ENCODE measurements at places on chromosomes 12 and 14.

DNA sequence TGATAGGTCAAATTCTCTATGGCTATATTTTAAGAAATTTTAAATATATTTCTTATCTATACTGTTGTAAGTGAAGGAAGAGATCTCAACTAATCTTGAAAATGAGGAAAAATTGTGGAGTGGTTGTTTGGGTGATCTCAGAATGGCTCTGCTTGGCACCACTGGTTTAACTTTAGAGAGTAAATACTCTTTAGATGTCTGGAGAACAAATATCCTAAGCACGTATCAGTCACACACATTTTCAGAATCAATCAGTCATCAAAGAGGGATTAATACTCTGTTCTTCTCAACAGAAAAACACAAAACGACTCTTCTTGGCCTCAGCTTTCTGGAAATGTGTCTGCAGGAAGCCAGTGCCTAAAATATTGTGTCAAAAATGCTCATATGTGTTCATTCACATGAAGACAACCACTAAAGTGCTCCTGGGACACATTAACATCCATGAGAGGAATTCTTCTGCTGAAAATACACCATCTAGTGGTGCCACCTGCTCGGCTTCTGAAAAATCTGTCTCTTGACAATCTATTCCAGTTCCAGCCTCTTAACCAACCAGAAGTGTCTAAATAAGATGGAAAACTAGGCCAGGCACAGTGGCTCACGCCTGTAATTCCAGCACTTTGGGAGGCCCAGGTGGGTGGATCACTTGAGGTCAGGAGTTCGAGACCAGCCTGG, 81.1 kb upstream of the CCDC198 start:
- DNase-seq: no peak

DNA sequence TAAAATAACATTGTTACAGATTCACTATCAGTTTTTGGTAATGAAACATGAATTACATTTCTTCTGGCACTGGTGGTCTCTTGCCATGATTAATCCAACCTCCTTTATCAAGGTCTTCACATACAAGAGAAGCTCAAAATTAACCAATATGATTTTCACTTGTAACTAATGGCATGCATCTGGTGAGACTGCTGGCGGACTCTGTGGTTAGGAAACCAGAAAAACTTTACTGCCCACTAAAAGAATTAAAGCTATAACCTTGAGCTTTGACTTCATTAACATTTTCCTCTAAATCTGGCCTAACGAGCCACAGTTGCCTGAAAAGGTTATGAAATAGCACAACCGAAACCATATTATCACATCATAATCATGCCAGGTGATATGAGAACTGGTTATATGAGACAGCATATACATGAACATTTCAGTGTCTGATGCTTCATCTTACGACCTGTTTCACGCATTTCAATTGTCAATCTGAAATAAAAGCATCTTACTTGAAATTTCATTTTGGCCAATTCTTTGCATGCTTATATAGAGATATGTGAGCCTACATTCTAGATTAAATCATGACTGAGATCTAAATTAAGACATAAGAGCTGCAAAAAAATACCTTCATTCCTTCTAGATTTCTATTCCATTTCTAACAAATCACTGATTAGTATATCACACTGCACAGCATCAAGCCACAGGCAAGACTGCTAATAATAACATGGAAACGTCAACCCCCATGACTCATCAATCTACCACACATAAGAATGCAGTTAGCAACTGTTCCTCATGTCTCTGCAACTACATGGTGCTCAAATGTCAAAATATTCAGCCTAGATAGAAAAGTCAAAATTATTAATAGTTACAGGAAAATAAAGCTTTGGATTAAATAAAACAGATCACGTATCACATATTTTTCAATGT, 89.3 kb downstream of the OSBPL8 start:
- no peak for DNase-seq

- DNase-seq: no peak
Measured at GRCh38 chr14:35789651-35790050, 19.4 kb downstream of the RALGAPA1 start.

- DNase-seq: no peak
Measured at GRCh38 chr12:75738486-75738885, 227.1 kb upstream of the KRR1 start.

DNA sequence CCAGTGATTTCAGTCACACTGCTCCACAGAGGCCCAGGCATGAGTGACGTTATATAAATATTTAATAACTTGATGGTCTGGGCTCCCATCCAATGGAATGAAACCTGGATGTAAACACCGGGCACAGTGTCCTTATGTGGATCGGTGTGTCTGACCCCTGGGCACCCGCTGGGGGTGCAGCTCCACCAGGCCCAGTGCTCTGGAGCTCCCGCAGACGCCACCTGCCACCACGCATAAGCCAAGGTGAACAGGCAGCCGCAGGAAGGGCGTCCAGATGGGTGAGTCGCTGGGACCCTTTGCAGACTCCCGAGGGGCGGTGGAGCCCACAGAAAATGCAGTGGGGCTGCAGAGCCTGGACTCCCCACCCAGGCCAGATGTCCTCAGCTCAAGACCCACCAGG, 121.6 kb downstream of the SCARB1 start:
- no peak for DNase-seq

DNA sequence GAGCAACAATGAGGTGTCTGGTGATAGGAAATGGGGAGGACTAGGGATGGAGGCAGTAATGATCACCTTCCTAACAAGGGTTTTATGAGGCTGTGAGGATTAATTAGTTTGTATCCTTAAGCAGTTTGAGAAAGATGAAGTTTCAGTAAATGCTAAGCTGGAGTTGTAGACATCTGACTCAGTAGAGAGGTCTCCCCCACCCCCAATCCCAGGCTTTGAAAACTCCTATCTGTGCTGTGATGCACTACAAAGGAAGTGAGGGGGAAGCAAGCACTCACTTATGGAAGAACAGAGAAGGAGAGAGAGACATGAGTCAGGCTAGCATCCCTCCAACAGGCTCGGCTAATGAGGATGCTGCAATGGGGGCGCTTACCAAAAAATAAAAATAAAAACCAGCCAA, 5.5 kb upstream of the BCL11B start:
- DNase-seq: no peak

- no peak for DNase-seq
Measured at GRCh38 chr12:52605542-52605941, 4.3 kb upstream of the KRT72 start.

- no peak for DNase-seq
Measured at GRCh38 chr12:122929812-122930211, 33.9 kb upstream of the VPS37B start.

DNA sequence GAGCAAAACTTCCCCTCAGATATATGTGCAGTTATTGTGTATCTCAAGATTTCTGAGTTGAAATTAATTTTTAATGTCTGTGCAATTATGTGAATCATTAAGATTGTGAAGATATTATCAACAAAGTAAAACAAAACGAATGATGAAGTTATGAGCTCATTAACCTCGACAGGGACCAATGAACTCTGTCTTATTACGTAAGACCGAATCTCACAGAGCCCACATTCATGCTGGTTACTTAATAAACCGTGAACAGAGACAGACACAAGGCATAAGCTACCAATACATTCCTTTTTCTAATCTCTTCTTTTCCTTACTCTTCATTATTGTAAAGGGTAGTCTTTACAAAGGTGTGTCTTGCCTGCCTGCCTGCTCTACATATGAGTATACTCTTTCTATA, 568.7 kb downstream of the RPS29 start:
- no peak for DNase-seq

- DNase-seq: no peak
Measured at GRCh38 chr14:54207476-54208462, 189.0 kb upstream of the CDKN3 start.

GRCh38 chr14:31021576-31021949, 3.9 kb upstream of the AP4S1 start:
- no peak for DNase-seq

DNA sequence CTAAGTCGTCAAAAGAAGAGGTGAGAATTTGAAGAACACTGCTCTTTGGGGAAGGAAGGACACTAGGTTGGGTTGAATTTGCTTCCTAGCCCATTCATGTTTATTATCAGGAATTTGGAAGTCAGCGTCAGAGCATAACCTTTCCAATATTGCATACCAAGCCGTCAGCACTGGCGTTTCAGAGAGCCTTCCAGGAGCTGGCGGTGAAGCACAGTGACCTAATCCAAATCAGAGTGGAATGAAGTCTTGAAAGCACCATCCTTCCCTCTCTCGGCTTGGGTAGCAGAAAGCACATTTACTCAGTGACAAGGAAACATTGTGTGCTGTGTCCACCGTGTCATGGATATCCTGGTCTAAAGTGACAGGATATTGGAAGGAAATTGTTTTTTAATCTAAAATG, 240.3 kb upstream of the PELI2 start:
- DNase-seq: no peak

DNA sequence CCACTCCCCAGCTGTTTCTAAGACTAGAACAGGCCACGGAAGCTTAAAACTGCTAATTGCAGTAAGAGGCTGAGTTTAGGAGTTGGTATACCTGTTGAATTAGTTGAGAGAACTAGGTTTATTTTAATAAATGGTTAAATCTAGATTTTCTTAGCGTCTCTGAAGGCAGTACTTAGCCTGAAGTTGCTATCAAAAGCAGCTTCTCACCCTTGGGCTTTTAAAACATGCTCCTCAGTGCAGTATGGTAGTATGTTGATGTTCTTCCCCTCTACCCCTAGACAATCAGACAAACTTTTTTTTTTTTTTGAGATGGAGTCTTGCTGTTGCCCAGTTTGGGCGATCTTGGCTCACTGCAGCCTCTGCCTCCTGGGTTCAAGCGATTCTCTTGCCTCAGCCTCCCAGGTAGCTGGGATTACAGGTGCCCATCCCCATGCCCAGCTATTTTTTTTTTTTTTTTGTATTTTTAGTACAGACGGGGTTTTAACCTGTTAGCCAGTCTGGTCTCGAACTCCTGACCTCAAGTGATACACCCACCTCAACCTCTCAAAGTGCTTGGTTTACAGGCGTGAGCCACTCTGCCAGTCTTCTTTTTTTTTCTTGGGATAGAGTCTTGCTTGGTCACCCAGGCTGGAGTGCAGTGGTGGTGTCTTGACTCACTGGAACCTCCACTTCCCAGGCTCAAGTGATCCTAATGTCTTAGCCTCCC, 6.8 kb downstream of the SRSF5 start:
- DNase-seq: no peak

DNA sequence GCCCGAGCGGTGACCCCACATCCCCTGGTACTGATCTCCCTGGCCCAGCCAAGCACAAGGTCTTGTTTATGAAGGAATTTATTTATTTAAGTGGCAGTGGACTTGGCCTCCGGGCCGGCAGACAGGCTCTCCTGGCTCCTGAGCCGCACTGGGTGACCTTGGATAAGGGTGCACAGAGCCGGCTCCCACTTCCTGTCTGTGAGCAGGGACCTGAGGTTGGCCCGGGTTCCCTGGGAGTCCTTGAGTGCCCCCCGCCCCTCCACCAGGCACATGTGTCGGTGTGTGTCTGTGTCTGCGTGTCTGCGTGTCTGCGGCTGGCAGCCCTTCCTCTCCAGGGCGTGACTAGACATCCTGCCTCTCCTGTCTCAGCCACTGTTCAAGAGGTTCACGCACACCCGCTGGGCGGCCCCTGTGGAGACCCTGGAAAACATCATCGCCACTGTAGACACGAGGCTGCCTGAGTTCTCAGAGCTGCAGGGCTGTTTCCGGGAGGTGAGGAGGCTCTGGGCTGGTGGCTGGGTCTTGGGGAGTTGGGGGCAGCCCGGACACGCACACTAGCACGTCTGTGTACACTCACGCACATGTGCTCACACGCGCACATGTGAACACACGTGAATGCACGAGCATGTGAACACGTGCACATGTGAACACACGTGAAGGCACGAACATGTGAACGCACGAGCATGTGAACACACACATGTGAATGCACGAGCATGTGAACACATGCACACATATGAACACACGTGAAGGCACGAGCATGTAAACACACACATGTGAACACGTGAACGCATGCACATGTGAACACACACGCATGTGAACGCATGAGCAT, 9.3 kb downstream of the TNFAIP2 start:
- no peak for DNase-seq

- peak; percentile 66 for DNase-seq
Measured at GRCh38 chr12:84911271-84912197, 1.1 kb downstream of the SLC6A15 start.

DNA sequence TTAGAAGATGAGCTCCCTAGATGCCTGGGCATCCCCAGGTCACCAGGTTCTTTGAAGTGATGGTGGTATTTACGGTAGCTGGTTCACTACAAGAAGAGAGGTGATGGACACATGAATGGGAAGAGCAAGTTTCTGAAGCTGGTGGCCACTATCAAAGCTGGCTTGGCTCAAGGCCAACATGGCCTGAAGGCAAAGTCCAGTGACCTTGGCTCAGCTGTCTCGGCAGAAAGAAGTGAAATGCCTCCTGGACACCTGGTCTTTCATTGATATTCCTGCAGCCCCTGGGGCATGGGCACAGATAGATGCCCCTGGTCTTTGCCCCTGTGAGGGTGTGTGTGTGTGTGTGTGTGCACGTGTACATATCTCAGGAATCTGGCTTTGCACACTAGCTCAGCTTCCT, 441.8 kb upstream of the TMPO start:
- no peak for DNase-seq

GRCh38 chr14:20623798-20624197, 17.7 kb downstream of the OR6S1 start:
- DNase-seq: peak; percentile 68

DNA sequence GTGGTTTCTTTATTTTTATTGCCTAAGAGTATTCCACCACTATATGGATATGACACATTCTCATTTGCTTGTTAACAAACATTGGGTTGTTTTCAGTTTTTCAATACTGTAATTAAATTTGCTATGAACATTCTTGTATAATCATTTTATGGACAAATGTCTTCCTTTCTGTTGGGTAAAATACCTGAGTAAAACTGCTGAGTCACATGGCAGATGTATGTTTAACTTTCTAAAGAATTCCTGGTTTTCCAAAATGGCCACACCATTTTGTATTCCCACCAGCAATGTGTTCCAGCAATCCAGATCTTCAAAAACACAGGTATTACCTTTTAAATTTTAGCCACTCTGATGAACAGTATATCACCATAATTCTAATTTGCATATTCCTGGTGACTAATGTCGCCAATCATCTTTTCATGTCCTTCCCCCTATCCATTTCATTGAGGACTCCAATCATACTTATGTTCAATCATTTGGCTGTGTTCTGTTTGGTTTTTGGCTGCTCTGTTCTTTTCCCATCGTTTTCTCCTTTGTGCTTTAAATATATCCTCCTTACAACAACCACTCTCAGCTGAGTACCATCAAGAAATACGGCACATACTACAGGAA, 36.0 kb downstream of the CDK17 start:
- no peak for DNase-seq

DNA sequence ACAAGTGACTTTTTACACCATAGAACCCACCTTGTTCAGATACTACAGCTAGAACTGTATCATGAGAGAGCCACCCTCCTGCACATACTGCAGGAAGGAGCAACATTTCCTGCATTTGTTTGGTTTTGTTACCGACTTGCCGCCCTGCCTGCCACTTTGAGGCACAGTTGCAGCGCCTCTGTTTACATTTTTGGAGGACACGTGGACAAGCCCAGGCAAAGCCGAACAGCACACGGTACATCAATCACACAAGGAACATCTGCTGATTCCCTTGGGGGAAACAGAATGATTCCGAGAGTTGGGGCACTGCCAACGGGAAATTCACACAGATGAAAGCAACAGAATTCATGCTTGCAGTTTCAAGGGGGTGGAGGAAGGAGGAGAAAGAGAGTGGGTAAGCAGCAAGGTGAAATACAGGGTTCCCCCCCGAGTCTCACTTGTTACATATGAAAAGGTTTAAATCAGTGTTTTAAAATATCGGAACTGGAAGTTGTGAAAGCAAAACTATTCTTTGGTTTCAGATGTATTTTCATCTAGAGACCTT, 110.7 kb downstream of the BTG1 start:
- DNase-seq: no peak

- no peak for DNase-seq
Measured at GRCh38 chr14:35897616-35898111, 71.5 kb downstream of the BRMS1L start.

All from cardiac septum (tissue), 1 donor.